D721Med (cell line): ENCODE measurements at places on chromosomes 16 and 17.

- DNase-seq, result no peak
These were observed 44.2 kb upstream of the DNAJA2 start for GRCh38 chr16:47017636-47018035.

GRCh38 chr17:78672005-78672404 is 94.8 kb upstream of the DNAH17 start:
- no peak for DNase-seq

GRCh38 chr16:56349086-56349415 is 76.3 kb downstream of the AMFR start:
- no peak for DNase-seq

GRCh38 chr16:1645914-1646525 is 32.1 kb upstream of the JPT2 start:
- no peak for DNase-seq

DNA sequence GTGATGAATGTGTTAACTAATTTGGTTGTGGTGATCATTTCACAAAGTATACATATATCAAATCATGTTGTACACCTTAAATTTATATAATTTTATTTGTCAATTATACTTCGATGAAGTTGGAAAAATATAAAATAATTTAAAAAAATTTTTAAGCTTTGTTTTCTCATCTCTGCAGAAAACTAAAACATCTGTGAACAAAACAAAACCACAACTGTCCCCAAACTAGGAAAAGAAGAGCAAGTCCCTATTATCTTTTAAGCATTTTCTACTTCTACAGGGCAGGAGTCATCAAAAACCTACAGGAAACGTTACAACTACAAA is 6.5 kb downstream of the HSDL1 start:
- no peak for DNase-seq

DNA sequence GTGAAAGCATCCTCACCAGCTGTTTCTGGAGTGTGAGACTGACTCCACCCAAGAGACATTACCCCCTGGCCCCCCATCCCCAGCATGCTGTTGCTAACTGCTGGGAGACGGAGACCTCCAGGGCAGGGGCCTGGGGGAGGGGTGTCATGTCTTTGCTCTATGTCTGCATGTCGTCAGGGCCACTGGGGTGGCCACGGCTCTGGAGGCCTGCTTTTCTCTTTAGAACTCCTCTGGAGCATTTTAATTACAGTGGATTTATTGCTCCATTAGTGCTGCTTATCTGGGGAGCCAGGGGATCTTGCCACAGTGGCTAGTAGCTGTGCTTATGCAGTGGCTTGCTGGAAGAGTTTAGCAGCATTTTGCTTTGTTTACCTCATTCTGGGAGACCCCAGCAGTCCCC is 32.3 kb downstream of the CLEC16A start:
- DNase-seq, result no peak

GRCh38 chr17:57578608-57579225 is 166.4 kb downstream of the CCDC182 start:
- no peak for DNase-seq

DNA sequence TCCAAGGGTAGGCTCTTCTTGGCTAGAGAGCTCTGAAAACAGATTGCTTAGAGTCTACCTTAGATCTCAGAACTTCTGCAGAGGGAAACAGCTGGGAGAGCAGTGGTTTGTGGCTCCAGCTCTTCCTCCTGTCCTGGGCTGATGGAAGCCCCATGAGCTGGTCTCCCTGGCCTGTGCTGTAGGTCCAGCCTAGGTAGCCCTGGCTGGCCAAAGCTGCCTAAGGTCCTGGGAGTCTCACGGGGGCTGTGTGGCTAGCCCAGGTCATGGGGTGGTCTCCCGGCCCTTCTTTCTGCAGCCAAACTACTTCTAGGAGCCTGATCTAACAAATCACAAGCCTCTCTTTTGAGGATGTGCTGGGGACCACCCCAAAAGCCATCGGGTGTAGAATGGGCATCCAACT is 75.7 kb downstream of the MPRIP start:
- DNase-seq, result no peak

DNA sequence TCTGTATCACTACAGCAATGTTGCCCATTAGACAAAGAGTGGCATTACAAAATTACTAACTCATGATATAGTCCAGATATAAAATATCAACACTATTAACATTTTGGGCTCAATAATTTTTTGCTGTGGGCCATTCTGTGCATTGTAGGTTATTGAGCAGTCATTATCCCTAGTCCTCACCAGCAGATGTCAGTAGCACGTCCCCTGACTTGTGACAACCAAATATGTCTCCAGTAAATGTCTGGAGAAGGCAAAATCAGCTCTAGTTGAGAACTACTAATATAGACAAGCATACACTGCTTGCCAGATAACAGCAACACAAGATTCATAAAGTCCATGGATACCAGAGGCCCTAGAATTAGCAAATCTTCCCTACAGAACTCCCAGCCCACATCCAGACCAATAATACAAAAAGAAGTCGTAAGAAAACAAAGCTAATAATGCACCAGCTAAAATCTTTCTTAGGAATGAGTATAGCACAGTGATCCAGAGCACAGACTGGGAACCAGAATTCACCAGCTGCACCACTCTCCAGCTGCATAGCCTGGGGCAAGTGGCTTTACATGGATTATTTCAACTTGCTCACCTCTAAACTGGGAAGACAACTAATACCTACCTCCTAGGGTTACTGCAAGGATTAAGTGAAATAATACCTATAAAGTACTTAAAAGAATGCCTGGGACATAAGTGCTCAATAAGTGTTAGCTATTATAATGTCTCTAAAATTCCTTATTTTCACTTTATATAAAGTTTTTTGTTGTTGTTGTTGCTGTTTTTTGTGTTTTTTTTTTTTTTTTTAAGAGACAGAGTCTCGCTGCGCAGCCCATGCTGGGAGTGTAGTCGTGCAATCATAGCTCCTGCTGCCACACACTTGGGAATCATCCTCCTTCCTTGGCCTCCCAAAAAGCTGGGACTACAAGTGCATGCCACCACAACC is 23.7 kb downstream of the HELZ start:
- DNase-seq, result no peak

DNA sequence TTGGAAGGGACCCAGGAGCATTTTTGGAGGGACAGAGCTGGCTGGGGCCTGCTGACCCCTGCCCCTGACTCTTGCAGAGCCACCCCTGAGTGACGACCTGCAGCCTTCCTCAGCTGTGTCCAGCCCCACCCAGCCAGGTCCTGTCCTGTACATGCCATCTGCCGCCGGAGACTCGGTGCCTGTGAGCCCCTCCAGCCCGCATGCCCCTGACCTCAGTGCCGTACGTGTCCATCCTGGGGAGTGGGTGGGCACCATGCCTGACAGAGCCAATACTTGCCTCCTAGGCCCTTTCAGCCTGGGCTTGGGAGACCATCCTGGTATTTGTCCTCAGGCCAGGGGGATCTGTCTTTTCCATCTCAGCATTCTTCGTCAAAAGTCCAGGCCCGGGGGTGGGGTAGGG is 27.5 kb downstream of the UNC13D start:
- no peak for DNase-seq
